ENCODE measurements at places on chromosomes 5 and 9.

DNA sequence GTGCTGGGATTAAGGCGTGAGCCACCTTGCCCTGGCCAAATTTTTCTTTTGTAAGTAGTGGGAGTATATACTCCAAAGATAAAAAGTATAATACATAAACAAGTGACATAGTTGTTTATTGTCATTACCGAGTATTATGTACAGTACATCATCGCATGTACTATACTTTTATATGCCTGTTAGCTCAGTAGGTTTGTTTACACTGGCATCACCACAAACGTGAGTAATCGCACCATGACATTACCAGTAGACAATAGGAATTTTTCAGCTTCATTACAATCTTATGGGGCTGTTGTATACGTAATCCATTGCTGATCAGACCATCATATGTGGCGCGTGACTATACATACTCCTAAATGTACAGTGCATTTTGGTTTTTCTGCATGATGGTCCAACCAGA, 9.8 kb downstream of the SECISBP2 start:
- DNase-seq = no peak

DNA sequence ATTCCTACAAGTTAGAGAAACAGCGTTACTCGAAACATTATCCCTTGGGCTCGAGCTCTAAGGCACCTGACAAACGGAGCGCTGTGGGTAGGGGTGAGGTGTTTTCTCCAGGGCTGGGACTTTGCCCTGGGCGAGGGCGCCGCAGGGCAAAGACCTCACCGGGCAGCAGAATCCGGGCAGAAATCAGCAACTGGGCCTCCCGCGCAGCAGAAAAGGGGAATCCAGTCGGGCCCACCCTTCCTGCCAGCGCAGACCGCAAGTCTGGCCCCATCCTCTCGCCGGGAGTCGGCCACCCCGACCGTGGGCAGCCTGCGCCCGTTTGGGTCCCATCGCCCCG, 430 bp upstream of the MSH3 start:
- no peak for DNase-seq

DNA sequence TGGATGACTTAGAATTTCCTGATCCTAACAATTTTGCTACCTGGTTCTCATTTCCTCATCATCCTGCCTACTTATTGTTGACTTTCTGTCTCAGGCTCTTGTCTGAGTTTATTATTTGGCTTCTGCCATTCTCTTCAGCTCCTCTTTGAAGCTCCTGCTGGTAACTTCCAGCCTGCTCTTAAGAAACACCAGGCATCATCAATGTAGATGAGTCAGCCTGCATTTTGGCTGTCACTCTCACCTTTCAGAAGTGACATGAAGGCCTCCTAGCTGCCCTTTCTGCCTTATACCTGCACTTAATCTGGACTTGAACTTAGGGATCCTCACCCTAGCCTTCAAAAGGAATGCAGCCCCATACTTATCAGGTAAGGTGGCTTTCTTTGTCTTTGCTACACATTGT, 551.8 kb upstream of the ZNF608 start:
- no peak for DNase-seq

GRCh38 chr9:38235244-38235643, 157.3 kb upstream of the ALDH1B1 start:
- DNase-seq = no peak

DNA sequence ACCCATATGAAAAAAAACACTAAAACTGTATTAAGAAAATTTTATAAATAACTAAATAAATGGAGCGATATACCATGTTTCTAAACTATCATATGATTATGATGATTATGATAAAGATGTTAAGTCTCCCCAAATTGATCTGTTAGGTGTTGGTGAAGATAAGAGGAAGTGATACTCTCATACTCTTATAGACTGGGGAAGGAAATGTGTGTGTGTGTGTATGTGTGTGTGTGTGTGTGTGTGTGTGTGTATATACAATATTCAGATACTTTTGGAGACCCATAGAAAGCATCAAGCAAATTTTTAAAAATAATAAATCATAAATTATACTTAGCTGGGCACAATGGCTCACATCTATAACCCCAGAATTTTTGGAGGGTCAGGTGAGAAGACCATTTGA, 62.9 kb downstream of the TMEM232 start:
- DNase-seq = no peak

DNA sequence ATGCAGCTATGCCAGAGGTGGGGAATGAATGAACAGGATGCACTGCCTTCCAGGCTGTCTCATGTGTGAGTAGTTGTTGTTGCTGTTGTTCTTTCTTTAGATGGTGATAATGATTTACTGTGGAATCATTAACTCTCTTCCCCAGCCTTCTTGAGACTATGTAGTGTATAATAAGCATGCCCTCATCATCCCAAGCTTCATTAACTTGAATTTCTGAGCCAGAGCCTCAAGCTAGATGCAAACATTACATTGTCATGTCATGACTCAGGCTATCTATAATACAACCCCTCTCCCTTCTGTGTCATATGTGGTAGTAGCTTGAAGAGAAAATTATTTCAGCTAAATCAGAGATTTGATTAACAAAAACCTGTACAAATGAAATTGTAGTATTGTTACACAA, 10.0 kb upstream of the ADAMTSL1 start:
- DNase-seq = no peak

DNA sequence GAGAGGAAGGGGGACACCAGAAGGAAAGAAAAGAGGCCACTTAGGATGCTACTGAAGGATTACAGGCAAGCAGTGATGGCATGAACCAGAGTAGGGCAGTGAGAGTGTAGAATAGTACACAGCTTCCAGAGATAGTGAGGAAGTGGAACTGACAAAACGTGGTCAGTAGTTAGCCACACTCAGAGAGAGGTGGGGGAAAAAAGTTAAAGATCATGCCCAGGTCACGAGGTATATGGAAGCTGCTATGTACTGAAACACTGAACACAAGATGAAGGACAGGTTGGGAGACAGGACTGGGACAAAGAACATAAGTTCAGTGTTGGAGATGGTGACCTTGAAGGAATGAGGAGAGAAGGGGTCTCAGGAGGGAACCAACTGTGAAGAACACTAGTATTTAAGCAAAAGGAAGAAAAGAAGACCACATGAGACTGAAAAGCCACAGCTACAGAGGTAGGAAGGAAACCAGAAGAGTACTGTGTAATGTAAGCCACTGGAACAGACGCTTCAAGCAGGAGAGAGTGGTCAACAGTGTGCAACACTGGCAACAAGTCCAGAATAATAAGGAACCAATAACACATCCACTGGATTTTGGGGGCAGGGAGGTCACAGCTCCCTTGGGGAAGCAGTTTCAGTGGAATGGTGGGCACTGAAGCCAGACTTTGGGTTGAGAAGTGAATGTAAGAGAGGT, 45.5 kb downstream of the ELL2 start:
- no peak for DNase-seq

DNA sequence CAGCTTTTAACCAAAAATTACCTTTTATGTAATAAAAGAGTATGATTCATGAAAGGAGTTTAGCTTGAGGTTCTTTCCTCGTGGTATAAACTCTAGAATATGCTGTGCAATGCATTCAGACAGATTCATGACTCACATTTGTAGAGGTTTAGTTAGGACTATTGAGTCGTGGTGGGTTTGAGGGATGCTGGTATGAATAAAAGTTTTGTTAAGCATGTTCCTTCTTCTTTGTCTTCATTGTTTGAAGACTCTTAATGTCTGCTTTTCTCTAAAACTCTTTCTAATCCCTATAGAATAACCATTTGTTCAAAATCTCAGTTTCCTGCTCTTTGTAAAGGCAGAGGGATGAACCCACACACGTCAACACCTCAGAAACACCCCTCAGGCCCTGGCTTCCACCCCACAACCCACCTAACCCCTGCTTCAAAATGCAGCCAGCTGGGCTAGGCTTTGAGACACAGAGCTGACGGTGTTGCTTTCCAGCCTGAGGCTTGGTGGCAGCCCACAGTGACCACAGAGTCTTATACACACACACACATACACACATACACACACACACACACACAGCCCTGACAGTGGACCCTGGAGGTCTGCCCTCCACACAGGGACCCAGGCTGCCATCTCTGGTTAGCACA, 69.0 kb upstream of the IRX1 start:
- DNase-seq = no peak

- no peak for DNase-seq
Measured at GRCh38 chr5:116472274-116472673, 102.3 kb downstream of the SEMA6A start.

- DNase-seq = no peak
Measured at GRCh38 chr5:176162198-176162597, 76.0 kb upstream of the SIMC1 start.

GRCh38 chr9:26956860-26957233, 635 bp downstream of the IFT74 start:
- DNase-seq = no peak

- no peak for DNase-seq
Measured at GRCh38 chr5:157509093-157509492, 49.1 kb downstream of the NIPAL4 start.

GRCh38 chr5:8770431-8770830, 775.4 kb downstream of the SEMA5A start:
- no peak for DNase-seq

DNA sequence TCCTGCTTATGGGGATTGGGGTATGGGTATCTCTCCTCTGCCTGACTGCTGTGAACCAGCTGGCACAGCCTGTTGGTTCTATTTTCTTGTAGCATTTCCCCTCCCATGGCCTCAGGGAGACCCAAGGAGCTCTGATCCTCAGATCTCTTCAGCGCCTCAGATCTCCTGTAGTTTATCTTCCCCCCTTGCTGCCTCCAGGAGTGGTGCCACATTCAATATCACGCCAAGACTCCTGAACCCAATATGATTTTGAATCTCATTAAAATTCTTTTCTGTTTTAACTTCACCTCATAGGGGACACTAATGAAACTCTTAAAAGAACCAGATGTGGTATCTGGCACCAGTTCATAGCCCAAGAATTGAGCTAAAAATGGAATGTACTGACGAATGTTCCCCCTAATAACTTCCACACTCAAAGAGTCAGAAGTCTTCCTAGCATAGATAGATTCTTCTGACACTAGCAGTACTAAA, 59.6 kb upstream of the LIFR start:
- DNase-seq = no peak

DNA sequence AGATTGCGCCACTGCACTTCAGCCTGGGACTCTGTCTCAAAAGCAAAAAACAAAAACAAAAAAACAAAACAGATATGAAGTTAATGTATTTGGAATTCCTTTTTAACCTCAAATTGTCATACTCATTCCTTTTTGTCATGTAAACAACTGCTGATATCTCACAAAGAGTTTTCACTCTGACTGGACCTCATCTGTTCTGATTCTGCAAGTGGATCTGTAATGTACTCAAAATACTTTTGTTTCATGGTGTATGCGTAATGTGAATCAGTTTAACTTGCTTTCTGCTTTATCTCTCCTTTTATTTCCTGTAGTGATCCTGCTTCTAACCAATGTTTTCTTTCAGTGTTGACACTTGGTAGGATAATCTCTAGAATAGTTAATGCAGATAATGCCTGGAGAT, 106.7 kb downstream of the FOCAD start:
- no peak for DNase-seq

DNA sequence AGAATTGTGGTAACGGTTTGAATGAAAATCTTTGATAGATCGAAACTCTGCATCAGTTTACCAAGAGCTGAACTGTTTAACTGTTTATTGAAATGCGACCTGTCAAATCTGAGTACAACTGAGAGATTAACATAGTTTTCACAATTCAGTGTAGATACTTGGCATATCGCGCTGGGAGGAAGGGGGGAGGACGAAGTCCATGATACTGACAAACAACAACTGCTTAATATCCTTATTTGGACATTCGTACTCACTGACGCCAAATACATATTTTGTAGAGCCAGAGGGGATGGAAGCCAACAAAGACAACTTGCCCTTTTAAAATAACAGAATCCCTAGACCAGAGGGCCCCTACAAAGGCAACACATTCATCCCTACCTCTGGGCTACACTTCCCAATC, 93.2 kb downstream of the GLIS3 start:
- no peak for DNase-seq

DNA sequence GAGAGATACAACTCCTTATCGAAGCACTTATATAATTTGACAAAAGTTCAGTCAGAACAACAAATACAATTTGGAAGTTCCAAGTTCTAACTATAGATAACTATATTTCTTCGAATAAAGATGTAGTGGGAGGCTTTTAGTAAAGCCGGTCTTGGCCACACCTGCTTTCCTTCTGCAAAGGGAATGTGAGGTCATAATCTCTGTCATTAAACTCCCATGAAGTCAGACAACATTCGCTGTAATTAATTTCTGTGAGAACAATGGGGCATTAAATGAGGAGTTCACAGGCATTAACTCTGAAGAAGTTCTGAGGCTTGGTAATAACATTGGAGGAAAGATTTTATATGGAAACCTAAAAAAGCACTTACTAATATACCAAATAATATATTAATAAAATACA, 67.5 kb downstream of the MCTP1 start:
- DNase-seq = no peak

GRCh38 chr5:124199893-124200292, 546.5 kb downstream of the ZNF608 start:
- DNase-seq = no peak

GRCh38 chr5:65811885-65812284, 89.9 kb downstream of the NLN start:
- DNase-seq = no peak

DNA sequence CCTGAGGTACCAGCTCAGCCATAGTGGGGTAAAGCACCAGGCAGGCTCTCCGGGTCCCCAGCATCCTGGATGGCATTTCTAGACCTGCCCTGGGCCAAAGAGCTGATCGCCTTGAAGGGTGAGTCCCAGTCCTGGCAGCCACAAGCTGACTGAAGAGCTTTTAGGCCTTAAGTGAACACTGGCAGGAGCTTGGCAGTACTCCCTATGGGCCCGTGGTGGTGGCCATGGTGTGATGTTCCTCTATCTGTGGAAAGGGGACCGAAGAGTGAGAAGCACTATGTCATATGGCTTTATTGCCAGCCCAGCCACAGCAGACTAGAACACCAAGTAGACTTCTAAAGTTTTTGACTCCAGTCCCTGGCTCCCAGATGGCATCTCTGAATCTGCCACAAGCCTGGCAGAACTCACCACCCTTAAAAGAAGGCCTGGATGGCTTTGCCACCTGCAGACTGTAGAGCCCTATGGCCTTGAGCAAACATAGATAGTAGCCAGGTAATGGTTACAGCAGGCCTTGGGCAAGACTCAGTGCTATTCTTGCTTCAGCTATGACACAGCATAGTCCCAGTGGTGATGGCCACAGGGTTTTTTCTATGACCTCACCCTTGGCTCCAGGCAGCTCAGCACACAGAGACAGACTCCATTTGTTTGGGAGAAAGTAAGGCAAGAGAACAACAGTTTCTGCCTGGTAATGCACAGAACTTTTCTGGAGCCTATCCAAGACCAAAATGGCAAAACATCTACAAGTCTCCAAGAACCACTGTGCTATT, 801.5 kb upstream of the DMAC1 start:
- DNase-seq = peak; percentile 20

- DNase-seq = peak; percentile 85
Measured at GRCh38 chr9:135103001-135103446, 15.6 kb downstream of the OLFM1 start.

GRCh38 chr9:3323714-3324113, 202.1 kb downstream of the RFX3 start:
- no peak for DNase-seq

- no peak for DNase-seq
Measured at GRCh38 chr9:26954050-26954508, 2.1 kb upstream of the IFT74 start.

- no peak for DNase-seq
Measured at GRCh38 chr5:14063138-14063537, 80.0 kb upstream of the TRIO start.

GRCh38 chr5:113381791-113382190, 53.0 kb downstream of the TSSK1B start:
- DNase-seq = no peak

Data from posterior cingulate gyrus (tissue), 11 donors.